ENCODE measurements at places on chromosomes 16 and 17.

DNA sequence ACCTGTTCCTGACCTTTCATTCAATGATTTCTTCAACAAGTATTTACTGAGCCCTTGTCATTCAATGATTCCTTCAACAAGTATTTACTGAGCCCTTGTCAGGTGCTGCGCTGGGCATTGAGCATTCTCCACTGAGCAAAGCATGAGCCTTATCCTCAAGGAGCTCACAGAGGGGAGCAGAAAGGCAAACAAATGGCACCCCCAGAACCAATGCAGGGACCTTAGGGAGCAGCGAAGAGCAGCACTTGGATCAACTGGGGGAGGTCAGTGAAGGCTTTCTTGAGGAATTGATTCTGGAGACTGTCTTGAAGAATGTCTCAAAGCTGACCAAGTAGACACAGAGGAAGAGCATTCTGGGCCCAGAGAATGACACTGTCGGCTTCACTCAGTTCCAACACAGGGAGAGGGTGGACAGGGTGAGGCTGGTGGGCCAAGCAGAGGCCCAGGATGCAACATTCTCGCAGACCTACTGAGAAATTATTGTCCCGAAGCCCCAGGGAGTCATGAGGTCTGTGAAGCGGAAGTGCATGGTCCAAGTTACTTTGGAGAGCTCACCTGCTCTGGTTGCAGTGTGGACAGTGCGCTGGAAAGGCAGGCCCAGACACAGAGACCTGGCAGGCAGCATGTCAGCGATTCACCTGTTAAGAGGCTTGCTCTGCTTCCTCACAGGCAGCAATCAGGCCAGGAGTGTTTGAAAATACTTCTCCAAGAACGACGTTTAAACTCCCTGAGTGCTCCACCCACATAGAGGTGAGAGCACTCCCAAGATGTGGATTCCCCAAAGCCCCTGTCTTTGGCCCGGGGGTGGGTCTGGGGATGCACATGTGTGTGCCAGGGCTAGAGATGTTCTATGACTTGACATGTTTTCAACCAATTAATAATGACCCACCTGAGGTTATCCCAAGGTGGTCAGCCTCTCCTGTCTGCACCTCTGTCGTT lies 3.2 kb upstream of the MPO start:
- no peak for DNase-seq

DNA sequence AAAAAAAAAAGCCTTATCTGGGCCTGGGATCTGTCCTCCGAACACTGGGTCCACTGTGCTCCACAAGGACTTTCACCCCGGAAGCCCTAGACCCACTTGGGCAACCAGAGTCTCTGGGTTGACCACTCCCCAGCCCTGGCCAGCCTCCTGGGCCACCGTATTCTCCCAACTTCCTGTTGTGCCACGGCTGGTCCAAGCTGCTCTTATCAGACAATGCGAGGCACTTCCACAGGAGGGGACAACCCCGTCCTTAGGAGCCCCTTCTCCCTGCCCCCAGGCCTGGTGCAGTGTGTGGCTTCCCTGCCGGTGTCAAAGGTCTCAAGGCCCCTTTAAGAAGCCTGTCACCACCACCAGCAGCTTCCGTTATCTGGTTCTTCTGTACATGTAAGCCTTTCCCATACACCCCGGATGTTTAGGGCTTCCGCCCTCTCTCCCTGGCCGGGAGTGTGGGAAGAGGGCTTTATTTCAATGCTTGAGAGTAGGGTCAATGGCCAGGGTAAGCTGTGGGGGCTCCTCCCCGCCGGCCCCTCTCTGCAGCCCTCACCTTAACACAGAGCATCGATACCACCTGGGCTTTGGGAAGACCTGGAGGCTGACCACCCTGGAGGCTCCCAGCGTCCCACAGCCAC lies 313.0 kb downstream of the SEC14L1 start:
- DNase-seq, result no peak

DNA sequence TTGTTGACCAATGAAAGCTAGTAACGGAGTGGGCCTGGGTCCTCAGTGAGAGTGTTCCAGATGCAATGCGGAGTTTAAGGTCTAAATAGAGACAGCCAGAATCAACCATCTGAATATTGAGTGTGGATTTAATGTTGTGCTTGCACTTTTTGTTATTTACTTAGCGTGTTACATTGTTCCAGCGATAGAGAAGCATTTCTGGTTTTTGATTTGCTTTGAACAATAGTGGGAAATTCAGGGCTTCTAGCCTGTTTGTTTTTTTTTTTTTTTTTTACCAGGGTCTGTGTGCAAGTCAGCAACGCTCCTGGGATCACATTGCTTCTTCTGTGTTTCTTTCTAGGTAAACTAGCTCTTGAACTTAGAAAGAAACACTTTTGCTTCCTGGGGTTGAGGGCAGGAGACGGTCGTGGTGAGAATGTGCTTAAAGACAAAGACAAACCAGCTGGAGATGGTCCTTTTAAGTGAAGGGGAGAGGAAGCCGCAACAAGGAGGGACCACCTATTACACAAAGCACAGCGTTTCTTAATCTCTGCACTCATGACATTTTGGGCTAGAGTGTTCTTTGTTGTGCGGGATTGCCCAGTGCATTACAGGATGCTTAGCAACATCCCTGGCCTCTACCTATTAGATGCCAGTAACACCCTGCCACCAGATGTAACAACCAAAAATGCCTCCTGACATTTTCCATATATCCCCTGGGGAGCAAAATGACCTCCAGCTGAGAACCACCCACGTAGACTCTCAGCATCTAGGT lies 119.2 kb downstream of the MAP2K6 start:
- no peak for DNase-seq

DNA sequence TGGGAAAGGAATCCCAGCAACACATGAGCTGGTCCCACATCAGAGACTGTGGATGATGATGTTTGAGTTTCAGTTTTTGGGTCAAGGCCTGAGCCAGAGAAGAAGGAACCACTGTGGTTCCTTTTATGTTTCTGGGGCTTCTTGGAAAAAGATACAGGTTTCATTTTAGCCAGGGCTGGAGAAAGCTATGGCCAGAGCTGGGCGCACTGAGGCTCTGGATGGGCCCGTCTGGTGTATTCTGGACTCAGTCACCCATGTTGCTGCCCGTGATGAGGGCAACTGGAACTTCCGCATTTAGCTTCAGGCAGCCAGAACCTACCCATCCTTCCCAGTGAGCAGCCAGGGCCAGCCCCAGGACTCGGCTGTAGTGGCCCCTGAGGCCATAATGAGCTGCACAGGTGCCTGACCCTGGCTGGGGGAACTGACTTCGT lies 15.0 kb upstream of the PITPNA start:
- no peak for DNase-seq

DNA sequence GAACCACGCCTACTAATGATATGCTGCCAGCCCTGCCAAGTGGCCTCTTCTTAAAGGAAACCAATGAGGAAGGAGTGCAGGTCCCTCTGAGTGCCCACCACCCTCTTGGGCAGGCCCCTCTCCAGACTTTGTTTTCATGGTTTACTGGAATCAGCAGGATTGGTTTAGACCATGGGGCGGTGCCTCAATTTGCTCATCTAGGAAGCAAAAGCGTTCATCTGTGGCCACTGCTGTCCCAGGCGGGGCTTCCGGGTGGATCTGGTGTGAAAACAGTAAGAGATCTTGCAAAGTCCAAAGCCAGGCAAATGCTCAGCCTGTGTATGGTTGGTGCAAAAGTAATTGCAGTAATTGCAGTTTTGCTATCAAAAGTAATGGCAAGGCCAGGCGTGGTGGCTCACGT lies 71.3 kb downstream of the AMFR start:
- DNase-seq, result no peak

DNA sequence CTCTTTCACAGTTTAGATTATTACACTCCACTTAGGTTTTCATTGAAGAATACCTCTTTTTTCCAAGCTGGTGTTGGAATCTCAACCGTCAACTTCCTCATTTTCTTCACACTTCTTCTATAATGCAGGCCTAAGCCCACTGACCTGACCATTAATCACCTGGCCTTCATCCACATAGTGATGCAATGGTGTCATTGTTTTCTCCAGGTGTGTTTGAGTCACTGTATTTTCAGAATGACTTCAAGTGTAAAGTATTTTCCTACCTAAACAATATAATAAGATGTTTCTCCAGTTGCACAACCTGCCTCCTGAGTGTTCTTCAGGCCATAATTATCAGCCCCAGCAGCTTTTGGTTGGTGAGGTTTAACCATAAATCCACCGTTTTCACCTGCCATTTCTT lies 1675.1 kb downstream of the TP53TG3F start:
- DNase-seq, result no peak

- no peak for DNase-seq
Measured at GRCh38 chr16:61547626-61548025, 488.6 kb downstream of the CDH8 start.

- no peak for DNase-seq
Measured at GRCh38 chr16:73697336-73697735, 599.3 kb upstream of the PSMD7 start.

GRCh38 chr16:79500286-79500685 lies 100.3 kb downstream of the MAF start:
- no peak for DNase-seq

DNA sequence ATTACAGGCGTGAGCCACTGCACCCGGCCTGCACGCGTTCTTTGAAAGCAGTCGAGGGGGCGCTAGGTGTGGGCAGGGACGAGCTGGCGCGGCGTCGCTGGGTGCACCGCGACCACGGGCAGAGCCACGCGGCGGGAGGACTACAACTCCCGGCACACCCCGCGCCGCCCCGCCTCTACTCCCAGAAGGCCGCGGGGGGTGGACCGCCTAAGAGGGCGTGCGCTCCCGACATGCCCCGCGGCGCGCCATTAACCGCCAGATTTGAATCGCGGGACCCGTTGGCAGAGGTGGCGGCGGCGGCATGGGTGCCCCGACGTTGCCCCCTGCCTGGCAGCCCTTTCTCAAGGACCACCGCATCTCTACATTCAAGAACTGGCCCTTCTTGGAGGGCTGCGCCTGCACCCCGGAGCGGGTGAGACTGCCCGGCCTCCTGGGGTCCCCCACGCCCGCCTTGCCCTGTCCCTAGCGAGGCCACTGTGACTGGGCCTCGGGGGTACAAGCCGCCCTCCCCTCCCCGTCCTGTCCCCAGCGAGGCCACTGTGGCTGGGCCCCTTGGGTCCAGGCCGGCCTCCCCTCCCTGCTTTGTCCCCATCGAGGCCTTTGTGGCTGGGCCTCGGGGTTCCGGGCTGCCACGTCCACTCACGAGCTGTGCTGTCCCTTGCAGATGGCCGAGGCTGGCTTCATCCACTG lies at the start of gene BIRC5:
TSS of gene BIRC5 (plus strand) at position 238 of the 690 bp plus-strand sequence. CDS start at position 302, 64 bp downstream.
- peak; percentile 86 for DNase-seq

GRCh38 chr17:3921006-3921405 lies 4.7 kb upstream of the P2RX1 start:
- no peak for DNase-seq

DNA sequence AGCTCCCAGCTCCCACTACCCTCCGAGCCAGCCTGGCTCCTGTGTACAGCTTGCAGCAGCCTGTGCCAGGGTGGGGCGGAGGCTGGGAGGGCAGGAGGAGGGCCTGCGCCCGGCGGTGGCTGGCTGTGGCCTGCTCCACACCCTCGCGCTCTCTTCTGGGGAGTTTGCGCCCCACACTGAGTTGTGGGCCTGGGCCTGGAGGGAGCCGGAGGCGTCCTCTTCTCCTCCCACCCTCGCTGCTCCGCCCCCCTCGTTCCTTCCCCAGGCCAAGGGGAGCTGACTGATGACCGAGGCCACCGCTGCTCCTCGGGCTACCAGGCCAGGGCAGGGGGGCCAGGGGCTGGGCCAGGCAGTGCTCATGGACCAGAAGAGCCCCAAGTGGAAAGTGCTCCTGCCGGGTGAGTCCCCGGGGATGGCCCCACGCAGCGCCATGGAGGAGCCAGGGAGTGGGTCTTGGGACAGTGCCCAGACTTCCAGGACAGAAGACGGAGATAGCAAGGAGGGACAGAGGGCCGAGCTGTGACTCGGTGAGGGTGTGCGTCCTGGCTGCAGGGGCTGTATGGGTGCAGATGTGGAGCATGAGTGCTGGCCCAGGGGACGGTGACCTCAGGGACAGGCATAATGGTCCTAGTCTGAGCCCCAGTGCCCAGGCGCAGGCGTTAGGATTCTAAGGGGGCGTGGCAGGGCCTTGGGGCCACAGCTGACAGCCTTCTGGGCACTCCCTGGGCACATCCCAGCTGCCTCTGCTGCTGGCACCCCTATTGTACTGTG lies 242.1 kb upstream of the GSE1 start:
- DNase-seq, result no peak

- no peak for DNase-seq
Measured at GRCh38 chr16:89541792-89542191, 18.7 kb upstream of the RPL13 start.

- DNase-seq, result no peak
Measured at GRCh38 chr17:6165806-6166205, 95.6 kb downstream of the WSCD1 start.

GRCh38 chr17:2718150-2718938 lies 6.8 kb upstream of the CLUH start:
- no peak for DNase-seq

DNA sequence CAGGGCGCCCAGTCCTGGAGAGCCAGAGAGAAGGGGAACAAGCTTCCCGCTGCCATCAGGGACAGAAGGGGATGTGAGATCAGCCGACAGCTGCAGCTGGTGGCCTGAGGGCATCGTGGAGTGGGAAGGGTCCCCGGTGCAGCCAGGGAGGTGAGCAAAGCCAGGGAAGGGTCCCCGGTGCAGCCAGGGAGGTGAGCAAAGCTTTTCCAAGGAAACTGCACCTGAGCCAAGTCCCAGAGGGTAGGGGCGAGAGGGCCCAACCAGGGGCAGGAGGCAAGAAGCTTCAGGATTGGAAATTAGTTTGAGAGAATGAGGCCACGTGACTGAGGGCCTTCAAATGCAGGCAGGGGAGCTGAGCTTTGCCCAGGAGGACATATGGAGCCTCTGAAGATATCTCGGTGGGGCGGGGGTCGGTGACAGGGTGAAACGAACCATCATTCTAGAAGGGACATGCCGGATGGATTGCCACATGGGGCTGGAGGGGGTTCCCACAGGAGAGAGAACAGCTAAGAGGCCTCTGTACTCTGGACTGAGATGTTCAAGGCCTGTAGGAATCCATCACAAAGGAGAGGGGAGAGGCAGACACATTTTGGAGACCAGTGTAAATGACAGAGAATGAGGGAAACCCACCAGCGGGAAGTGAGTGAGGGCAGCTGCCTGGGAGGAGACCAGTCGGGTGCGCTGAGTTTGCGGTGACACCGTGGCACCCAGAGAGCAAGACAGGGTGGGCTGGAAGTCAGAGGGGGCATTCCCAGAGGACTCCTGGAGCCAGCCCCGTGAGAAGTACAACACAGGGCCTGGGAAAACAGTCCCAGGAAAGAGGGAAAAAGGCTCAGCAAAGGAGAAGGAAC lies 31.4 kb upstream of the RPH3AL start:
- DNase-seq, result no peak

- DNase-seq, result no peak
Measured at GRCh38 chr16:57893217-57893558, 77.7 kb downstream of the CNGB1 start.

DNA sequence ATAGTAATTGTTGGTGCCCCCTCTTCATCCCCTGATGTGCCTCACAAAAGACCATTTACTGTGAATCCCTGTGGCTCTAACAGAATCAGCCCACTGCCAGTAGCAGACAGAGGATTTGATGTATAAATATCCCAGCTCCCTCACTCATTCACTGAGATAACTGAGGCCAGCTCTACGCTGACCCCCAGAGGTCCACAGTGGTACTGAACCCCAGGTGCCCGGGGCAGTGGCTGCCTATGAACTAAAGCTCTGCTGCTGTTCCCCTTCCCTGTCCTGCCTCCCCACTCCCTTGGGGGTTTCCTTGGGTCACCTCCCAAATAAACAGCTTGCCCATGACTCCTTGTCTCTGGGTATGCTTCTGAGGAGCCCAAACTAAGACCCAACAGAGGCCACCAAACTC lies 295.8 kb downstream of the FOXL1 start:
- DNase-seq, result no peak

- DNase-seq, result no peak
Measured at GRCh38 chr17:34823023-34823422, 138.2 kb downstream of the CCT6B start.

GRCh38 chr17:7252176-7253043 lies at the start of gene ELP5:
ELP5 (plus strand) TSS chr17:7252215; CDS start chr17:7252551, 336 bp downstream.
- DNase-seq, result peak; percentile 80

Measured in activated CD4-positive, alpha-beta T cell treated with anti-CD3 and anti-CD28 coated beads, Interleukin-2, amount 50 U/mL, for 24 hours (primary cell).